ENCODE measurements at places on chromosomes 3 and 15. TPM values are rescaled to one million over a fixed set of nuclear protein-coding genes. Genes with fewer than 3 reads are reported as not detected.
A peak's percentile ranks its signal among the peaks of the same experiment; 100 is the strongest.

Gene CCDC39
- not detected for total RNA-seq

Gene TEX9
- total RNA-seq: not detected

Gene IL5RA
- not detected for total RNA-seq

Gene SLC6A11
- 0.95 TPM for total RNA-seq

Gene SLC2A2
- total RNA-seq: 0.03 TPM

DNA sequence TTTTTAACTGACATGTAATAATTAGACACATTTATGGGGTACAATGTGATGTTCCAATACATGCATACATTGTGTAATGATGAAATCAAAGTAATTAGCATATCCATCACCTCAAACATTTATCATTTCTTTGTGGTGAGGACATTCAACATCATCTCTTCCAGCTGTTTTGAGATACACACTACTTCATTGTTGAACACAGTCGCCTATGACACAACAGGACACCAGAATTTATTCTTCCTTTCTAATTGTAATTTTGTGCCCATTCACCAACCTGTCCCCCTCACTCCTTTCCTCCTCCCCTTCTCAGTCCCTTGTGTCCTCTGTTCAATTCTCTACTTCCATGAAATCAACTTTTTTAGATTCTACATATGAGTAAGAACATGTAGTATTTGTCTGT is 113.4 kb upstream of the CBLB start:
- DNase-seq: no peak

- DNase-seq: no peak
Measured at GRCh38 chr3:12307136-12307535, 18.3 kb downstream of the PPARG start.

- DNase-seq: peak; percentile 53
Measured at GRCh38 chr15:98177966-98178592, 217.6 kb downstream of the ARRDC4 start.

DNA sequence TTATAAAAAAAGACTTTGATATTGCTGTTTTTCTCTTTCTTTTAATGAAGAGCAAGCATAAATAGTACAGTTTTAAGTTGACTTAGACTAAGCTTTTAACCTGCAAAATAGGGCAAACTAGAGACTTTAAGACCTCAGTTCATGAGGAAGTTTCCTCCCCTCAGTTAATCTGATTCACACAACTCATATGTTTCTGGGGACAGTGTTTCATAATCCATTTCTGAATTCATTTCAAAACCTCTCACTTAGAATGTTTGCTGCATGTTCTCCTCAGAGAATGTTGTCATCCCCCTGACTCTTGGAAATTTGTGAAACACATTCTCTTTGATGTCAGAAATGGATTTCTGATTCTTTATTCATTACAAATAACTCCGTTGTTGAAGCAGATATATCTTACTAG is 79.3 kb upstream of the SKOR1 start:
- no peak for DNase-seq

- DNase-seq: no peak
Measured at GRCh38 chr15:63402498-63403253, 21.0 kb upstream of the CA12 start.

- DNase-seq: no peak
Measured at GRCh38 chr3:53174346-53175250, 13.6 kb downstream of the PRKCD start.

- DNase-seq: no peak
Measured at GRCh38 chr3:171561596-171562323, 101.6 kb upstream of the TNIK start.

DNA sequence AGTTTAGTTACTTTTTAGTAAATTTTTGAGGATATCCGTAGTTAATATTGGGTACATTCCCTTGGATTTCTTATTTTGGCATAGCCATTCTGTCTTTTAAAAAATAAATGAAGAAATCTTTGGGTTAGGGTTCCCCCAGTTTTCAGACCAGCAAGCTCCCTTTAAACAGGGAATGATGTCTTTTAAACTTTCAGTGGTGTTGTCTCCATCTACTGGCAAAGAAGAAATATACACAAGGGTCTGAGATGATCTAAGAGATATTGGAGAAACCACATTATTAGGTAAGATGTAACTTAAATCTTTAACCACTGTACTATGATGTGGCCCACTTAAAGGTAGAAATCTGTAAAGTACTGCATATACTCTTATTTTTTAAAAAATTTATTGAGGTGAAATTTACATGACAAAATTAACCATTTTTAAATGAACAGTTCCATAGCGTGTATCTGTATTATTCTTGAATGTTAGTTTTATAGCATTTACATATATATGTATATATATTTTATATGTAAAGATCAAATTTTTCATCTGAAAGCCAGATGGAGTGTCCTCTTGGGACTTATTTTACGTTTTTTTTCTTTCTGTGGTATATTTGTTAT is 35.1 kb upstream of the EIF3J start:
- no peak for DNase-seq

DNA sequence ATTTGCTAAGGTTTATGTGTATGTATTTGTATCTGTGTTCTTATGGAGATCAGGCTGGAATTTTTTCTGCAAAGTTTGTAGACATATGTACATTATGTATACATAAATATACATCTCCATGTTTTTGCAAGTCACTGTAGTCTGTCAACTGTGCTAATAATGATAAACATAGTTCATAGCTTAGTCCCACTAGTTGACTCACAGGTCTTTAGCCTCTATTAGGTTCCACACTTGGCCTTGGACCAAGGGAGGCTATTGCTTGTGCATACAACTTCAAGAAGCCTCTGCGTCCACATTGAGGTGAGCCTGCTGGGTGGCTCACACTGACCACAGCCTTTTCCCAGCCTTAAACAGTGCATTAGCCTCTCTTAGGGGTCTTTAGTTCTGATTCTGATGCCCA is 243.8 kb upstream of the PEX5L start:
- DNase-seq: peak; percentile 76

DNA sequence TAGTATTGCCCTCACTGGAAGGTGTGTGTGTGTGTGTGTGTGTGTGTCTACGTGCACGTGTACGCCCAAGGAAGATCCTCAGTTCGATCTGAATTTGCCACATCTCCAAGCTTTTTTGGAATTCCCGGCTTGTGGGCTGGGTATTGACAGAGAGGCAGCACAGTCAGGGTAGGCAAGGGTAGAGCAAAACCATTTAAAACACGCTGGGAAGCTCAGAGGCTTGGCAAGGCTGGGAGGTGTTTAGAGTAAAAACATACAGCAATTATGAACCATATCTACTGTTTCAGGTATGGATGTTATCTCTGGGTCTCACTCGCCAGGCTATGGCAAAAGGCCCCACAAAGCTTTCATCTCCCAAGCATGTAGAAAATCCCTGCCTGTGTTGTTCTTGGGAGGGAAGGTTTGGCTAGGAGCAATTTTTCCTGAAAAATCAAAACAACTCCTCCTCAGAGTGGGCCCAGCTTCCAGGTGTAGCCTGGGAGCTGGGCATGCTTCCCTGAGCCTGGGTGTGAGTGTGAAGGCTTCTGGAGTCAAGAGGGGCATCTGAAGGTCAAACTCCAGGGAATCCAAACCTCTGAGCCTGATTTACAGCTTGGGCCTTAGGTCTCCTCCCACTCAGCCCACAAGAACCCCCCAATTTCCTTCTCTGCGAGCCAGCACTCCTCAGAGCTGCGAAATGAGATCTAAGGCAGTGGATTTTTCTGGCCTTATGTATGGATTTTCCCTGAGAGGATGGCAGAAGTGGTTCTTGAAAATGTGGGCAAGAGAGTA is 244.8 kb upstream of the TPRG1 start:
- DNase-seq: peak; percentile 59

DNA sequence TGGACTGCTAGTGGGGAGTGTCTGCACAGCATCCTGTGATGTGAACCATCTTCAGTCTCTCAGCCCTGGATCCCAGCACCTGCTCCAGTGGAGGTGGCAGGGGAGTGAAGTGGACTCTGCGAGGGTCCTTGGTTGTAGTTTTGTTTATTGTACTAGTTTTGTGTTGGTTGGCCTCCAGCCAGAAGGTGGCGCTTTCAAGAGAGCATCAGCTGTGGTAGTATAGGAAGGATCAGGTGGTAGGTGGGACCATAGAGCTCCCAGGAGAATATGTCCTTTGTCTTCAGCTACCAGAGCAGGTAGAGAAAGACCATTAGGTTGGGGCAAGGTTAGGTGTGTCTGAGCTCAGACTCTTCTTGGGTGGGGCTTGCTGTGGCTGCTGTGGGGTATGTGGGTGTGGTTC is 20.9 kb downstream of the NEK11 start:
- DNase-seq: no peak

DNA sequence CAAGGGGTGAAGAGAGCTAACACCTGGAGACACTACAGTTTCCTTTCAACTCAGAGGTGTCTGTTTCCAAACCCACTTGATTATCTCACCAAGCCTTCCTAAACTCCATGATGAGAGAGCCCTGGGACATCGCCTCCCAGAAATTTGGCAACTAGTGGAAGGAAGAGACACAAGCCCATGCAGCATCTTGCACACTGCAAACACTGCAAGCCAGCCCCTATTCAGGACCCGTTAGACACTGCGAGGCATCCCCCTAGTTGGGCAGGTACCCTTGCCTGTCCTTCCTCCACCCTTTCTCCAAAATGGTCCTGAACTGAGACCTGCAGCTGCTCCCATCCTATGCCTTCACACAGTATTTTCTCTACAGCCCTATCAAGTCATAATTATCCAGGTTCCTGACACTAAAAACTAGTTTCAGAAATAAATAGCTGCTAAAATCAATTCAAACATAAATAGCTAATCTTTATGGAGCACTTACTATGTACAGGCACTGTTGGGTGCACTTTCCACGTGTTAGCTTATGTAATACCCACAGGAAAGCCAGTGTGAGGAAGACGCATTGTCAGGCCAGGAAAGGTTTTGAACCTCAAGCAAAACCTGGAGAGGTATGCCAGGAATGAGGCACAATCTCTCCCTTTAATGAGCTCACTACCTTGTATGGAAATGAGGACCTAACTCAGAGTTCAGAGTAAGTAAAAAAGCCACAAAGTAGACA is 2.8 kb downstream of the MAGI1 start:
- no peak for DNase-seq

- no peak for DNase-seq
Measured at GRCh38 chr15:98805434-98806274, 157.3 kb downstream of the IGF1R start.

DNA sequence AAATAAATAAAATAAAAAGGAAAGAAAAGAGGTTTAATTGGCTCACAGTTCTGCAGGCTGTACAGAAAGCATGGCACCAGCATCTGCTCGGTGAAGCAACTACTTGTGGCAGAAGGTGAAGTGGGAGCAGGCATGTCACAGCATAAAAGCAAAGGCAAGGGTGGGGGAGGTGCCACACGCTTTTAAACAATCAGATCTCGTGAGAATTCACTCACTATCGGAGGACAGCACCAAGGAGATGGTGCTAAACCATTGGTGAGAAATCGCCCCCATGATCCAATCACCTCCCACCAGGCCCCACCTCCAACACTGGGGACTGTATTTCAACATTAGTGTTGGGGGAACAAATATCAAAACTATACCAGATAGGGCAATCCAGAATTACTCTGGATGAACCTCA is 15.3 kb downstream of the SCG3 start:
- DNase-seq: no peak

DNA sequence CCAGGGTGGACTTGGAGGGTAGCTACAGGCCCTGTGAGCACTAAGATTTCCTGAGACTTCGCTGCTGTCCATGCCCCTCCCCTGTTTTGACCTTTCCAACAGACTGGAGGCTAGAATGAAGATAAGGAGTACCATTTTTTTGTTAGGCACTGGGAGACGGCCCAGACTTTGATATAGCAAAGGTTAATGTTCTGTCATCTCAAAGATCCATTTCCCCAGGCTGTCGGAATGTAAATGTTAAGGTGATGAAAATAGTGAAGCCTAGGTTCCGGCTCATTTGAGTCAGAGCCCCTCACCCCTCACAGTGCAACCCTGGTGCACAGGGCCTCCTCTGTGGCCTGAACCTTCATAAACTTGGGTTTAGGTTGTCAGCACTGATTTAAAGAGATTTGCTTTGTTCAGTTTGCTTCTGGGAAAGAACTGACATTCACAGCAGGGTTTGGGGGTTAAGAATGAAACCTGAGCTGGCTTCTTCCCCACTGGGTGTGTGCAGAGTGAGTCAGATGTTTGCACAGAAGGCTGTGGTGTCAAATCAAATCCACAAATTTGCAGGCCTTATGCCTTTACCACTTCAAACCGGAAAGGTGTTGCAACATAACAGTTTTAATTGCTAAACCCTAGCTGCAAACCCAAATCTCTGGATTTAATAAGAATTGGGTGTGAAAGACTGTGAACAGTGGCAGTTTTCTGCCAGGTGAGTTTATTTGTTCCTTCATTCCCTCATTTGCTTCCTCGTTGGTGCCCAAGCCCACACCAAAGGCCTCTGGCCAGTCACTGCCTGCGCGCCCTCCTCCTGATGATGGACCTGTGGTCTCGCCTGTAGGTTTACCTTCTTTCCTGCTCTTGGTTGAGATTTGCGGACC is 20.6 kb upstream of the KCTD6 start:
- peak; percentile 71 for DNase-seq

- DNase-seq: no peak
Measured at GRCh38 chr15:75361989-75362641, 6.3 kb downstream of the MAN2C1 start.

DNA sequence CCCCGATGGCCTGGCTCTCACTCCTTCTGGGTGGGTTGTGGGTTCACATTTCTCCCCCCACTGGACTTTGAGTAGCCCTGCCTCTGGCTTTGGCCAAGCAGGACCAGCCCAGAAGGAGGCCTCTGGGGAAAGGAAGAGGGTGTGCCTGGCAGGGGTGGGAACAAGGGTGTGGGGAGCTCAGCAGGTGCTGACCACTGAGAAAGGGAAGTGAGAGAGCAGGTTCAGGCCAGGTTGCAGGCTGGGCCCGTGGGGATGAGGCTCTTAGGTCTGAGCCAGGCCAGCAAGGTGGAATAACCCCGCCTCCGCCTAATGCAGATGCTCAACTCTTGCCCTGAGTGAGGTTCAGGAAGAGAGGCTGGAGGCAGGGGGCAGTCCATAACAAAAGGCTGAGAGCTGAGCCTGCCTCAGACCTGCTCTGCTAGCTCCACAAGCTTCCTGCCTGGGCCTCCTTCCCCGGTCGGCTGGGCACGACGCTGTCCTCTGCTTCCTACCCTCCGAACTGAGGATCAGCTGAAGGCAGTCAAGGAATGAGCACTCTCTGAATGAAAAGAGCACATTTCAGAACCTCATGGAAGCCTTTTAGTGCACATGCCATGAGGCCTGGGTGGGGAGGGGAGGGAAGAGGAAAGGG is 82.7 kb downstream of the TLE3 start:
- DNase-seq: no peak

- DNase-seq: no peak
Measured at GRCh38 chr3:29397406-29397805, 116.5 kb downstream of the RBMS3 start.

All from MG63 (cell line).